ENCODE measurements at places on chromosomes 5 and 9. TPM values are rescaled to one million over a fixed set of nuclear protein-coding genes. Genes with fewer than 3 reads are reported as not detected.
A peak's percentile ranks its signal among the peaks of the same experiment; 100 is the strongest.

- DNase-seq = peak; percentile 78
Observed at GRCh38 chr9:81108821-81109220, 580.5 kb downstream of the TLE1 start.

The POLE3 gene
- 41.0 TPM for total RNA-seq

DNA sequence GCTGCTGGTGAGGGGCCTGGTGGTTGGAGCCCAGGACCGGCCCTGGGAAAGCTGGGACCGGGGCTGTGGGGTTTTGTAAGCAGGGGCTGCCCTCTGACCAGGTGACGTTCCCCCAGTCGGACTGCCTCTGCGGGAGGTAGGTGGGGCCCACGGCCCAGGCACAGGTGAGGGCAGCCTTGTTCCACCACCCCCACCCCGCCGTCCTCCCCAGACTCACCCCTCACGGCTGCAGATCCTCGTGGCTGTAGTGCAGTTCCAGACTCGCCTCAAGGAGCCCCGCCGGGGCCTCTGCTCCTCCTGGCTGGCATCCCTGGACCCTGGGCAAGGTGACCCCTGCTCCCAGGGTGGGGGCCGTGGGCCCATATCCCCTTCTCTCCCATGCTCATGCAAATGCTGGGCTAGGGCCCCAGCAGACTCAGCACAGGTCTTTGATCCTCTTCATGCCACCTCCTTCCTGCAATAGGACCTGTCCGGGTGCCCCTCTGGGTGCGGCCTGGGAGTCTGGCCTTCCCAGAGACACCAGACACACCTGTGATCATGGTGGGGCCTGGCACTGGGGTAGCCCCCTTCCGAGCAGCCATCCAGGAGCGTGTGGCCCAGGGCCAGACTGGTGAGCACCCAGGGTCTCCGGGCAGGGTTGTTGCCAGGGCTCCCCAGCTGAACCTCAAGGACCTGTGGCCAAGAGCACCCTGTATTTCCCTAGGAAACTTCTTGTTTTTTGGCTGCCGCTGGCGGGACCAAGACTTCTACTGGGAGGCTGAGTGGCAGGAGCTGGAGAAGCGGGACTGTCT lies 6.6 kb downstream of the RNF208 start:
- DNase-seq = no peak

DNA sequence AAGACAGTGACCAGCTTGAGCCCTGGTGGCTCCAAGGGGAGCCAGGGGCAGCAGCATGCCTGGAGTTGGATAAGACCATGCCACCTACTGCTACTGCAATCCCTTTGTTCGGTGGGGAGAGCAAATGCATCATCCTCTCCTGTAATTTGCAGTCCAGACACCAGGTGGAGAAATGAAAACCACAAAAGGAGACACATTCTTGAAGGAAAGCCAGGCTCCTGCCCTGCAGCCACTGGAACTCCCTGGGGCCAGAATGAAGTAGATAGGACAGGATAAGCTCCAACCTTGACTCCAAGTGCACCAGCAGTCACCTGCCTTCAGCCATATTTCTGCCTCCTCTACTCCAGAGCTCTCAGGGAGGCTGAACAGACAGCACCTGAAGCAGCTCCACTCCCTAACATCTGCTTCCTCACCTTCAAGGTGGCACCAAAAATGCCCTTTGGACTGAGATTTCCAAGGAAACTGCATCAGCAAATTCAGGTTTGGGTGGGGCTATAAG lies 65.1 kb upstream of the IQGAP2 start:
- peak; percentile 70 for DNase-seq

GRCh38 chr5:141711687-141712086 lies 29.7 kb upstream of the ARAP3 start:
- DNase-seq = no peak

All from bronchial epithelial cell (primary cell).